Endothelial cell (in vitro differentiated cells): ENCODE measurements at places on chromosomes 2 and 18.

DNA sequence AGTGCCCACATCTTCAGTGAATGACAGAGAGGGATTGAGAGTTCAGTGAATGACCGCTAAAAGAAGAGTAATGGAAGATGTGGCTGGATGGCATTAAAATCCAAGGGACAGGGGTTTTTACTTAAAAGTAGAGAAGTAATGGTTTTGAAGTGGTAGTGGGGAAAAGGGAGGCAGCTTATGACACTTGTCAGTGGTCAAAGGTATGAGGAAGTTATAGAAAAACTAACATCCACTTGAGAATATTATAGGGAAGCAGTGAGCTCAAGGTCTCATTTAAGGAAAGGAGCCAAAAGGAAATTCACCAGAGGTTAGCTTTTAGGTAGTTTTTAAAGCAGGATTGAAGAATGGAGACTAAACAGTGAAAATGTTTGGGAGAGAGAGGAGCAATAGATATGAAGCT lies 24.3 kb downstream of the CDK15 start:
- H3K27ac ChIP-seq = no peak overlapping the region
- no peak for DNase-seq
- peaks cover 24% of the 10 kb centered on the region for H3K4me1 ChIP-seq
- H3K4me3 ChIP-seq = no peak overlapping the region
- no peaks in the 10 kb centered on the region for H3K36me3 ChIP-seq
- peaks cover 5% of the 10 kb centered on the region for H3K27me3 ChIP-seq

GRCh38 chr2:128442053-128442751 lies 123.5 kb upstream of the HS6ST1 start:
- DNase-seq = peak; percentile 2
- H3K4me1 ChIP-seq = peaks cover 13% of the 10 kb centered on the region
- no peak overlapping the region for H3K4me3 ChIP-seq
- no peaks in the 10 kb centered on the region for H3K36me3 ChIP-seq
- no peak overlapping the region for H3K27ac ChIP-seq

DNA sequence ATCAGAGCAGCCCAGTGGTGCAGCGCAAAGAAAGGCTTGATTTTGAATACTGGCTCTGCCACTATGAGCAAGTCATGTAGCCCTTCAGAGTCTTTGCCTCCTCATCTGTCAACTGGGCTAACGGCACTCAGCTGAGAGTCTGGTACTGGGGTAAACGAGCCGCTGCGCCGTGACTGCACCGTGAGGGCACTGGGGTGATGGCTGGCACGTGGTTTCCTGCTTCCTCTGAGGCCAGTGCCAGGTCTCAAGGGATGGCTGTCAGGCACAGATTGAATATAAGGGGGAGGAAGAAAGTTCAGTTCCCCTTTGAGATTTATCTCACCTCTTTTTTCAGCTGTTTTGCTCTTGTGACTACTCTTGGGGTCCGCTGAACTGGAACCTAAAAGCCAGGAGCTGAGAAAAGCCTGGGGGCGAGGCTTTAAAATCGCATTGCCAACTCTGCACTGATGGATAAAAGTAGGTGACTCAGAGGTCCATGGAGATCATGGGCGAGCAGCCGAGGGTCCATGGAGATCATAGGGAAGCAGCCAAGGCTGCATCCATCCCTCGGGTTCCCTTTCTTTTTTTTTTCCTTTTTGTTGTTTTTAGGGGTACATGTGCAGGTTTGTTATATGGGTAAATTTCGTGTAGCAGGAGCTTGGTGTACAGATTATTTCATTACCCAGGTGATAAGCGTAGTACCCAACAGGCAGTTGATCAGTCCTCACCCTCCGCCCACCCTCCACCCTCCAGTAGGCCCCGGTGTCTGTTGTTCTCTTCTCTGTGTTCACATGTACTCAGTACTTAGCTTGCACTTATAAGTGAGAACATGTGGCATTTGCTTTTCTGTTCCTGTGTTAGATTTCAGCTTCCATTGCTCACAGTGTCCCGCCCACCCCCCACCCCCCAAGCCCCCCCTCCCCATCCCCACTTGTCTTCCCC lies 114.3 kb downstream of the SPP2 start:
- no peak for DNase-seq
- no peak overlapping the region for H3K27ac ChIP-seq
- H3K27me3 ChIP-seq = no peaks in the 10 kb centered on the region
- H3K4me1 ChIP-seq = no peaks in the 10 kb centered on the region

GRCh38 chr18:49893036-49893435 lies 79.7 kb upstream of the ACAA2 start:
- DNase-seq = no peak
- no peak overlapping the region for H3K27ac ChIP-seq
- peaks cover 1% of the 10 kb centered on the region for H3K27me3 ChIP-seq
- peaks cover 10% of the 10 kb centered on the region for H3K4me1 ChIP-seq
- no peaks in the 10 kb centered on the region for H3K36me3 ChIP-seq

- no peaks in the 10 kb centered on the region for H3K27me3 ChIP-seq
- no peaks in the 10 kb centered on the region for H3K4me1 ChIP-seq
- H3K36me3 ChIP-seq = no peaks in the 10 kb centered on the region
- H3K27ac ChIP-seq = no peak overlapping the region
Observed at GRCh38 chr2:109715313-109715805, 78.7 kb upstream of the RGPD5 start.
